Stimulated activated CD8-positive, alpha-beta memory T cell treated with anti-CD3 and anti-CD28 coated beads, Interleukin-4, amount 100 ng/mL, for 1 hour (primary cell): ENCODE measurements at places on chromosomes 3 and 15.

DNA sequence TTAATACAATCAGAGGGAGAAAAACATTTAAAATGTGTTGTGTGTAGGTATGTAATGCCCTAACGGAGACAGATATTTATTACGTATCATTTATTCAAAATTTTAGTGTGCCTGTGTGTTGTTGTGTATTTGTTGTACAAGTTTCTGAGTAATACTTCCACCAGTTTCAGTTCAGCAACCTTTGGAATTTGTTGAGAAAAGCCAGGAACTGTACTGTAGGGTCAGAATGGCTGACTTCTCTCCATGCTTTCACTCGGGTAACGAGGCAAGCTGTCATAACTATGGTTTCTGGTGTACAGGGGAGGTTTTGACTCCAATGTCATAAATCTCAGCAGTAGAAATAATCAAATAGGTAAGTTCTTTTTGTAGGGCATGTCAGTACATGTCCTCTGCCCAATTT is 23.8 kb upstream of the CNTN6 start:
- no peak for DNase-seq

DNA sequence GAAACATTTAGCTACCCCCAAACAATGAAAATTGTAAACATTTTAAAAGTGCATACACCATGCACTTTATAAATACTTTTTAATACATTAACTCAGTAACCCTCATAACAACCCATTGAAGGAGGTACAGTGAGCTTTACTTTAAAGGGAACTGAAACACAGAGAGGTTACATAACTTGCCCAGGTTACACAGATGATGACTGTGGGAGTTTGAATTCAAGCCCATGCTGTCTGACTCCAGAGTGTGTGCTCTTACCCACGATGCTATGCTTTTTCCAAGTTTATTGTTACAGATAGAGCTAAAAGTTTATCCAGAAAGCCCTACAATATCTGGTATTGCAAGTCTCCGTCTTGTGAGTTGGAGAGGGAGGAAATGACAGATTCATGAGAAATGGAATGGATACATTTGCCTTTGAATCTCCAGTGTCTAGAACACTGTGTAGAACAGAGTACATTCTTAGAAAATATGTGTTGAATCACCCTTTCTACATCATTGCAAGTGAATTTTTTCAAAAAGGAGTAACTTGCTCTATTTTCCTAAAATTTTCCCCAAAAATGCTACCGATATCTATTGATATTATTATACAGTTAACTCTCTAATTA is 428.3 kb downstream of the NAALADL2 start:
- no peak for DNase-seq

- no peak for DNase-seq
Measured at GRCh38 chr3:64184621-64185020, 40.6 kb downstream of the PRICKLE2 start.

GRCh38 chr3:115251509-115251908 is 104.4 kb upstream of the ZBTB20 start:
- no peak for DNase-seq

DNA sequence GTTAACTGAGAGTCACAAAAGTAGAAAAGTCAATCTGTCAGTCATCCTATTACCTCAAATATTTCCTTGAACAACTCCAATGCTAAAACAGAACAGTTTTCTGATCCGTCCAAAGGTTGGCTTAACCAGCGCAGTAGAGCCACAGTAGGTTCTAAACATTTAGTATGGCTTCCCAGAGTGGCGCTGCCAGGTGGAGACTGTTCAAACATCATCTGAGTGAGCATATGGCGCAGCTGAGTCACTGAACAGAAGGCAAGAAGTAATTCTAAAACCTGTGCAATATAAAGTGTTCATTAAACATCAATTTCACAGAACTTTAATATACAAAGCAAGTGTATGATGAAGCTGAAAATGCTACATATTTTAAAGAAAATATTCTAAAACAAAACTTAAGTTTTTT is 19.9 kb downstream of the CIP2A start:
- DNase-seq, result no peak

GRCh38 chr3:36697229-36698001 is 66.9 kb downstream of the DCLK3 start:
- no peak for DNase-seq

DNA sequence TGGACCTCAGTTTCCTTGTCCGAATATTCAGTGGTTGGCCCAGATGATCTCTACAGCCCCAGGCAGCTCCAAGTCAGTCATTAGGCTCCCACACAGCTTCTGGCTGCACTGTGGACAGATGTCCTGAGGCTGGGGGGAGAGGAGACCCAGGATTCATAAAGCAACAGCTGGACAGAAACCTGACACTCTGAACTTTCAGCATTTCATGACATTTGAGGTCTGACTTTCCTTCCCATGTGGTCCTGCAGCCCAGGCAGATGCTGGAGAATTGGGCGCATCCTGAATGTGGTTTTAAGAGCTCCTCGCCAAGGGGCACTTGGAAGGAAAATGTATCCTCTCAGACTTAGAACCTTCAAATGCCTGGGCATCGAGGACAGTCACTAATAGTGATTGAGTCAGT is 307.6 kb upstream of the LRRFIP2 start:
- no peak for DNase-seq

- no peak for DNase-seq
Measured at GRCh38 chr3:16402451-16402850, 111.0 kb downstream of the RFTN1 start.

DNA sequence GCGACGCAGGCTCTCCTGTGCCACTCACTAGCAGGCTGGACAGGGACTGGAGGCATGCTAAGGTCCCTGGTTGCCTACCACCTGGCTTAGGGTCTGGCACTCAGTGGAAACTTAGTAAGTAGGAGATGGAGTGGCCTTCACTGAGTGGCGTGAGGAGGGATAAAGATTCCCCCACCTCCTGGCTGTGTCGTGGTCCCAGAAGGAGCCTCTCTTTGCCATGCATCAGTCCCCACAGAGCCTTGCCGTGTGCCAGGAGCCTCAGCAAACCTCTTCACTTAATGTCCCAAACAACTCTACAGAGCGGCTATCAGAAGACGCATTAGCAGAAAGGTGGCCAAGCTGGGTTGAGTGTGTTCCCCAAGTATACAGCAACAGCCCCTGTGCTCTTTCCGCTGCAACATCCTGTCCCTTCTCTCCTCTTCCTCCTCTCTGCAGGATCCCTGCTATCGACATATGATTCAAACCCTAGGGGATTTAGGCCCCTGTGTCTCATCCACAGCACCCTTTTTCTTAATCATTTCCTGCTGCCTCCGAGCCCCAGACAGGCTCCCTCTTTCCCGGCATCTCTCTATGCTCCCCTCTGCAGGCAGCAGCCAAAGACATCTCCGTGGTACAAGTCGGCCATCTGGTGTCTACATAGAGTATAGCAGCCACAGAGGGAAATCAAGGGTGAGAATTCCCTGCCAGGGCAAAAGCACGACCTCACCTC is 66.7 kb downstream of the SLC6A1 start:
- DNase-seq, result no peak

GRCh38 chr3:50591196-50591741 is 20.3 kb downstream of the CISH start:
- no peak for DNase-seq

GRCh38 chr3:116394365-116394764 is 50.9 kb downstream of the LSAMP start:
- no peak for DNase-seq

GRCh38 chr3:99468918-99469317 is 169.5 kb upstream of the COL8A1 start:
- no peak for DNase-seq

DNA sequence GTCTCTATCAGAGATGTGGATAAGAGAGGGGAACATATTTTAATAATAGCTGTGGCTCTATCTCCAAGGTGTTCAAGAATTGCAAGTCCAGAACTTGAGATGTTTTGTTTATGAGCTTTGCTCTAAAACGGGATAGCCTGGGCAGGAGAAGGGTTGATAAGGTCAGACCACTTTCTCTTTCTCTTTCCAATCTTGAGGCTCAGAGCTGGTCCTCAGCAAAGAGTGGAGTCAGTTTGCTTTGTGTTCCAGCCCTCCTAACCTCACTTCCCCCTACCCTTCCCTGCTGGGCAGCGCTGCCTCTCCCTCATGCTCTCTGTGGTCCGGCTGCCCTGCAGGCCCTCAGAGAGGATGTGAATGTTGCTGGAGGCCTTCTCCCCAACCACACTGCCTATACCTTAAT is 13.8 kb downstream of the KLHL6 start:
- DNase-seq, result no peak

- no peak for DNase-seq
Measured at GRCh38 chr3:108940568-108941263, 13.0 kb downstream of the GUCA1C start.

DNA sequence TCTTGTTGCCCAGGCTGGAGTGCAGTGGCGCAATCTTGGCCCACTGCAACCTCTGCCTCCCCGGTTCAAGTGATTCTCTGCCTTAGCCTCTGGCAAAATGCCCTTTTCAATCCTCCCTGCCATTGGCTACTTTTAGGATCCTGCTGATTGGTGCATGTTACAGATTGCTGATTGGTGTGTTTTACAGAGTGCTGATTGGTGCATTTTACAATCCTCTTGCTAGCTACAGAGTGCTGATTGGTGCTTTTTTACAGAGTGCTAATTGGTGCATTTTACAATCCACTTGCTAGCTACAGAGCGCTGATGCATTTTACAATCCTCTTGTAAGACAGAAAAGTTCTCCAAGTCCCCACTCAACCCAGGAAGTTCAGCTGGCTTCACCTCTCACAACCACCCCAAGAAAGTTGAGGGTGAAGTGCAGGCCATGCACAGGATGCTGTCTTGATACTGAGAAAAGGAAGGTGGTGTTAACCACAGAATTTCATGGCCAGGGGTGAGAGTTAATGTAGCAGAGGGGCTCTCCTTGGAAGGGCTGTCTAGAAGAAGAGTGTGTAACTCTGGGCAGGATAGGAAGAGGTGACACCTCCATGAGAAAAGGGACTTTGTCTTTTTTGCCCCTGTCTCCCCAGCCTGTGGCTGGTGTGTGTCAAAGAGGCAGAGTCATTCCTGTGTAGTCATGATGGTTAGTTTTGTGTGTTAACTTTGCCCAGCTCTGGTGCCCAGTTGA is 145.9 kb downstream of the APBA2 start:
- no peak for DNase-seq

DNA sequence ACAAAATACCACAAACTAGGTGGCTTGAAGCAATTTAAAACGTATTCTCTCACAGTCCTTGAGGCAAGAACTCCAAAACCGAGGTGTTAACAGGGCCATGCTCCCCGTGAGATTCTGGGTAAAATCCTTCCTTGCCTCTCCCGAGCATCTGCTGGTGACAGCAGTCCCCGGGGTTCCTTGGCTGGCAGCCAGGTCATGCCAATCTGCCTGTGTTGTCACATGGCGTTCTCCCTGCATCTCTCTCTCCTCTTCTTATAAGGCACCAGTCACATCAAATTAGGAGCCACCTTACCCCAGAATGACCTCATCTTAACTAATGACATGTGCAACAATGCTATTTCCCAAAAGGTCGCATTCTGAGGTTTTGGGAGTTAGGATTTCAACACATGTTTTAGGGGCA is 26.3 kb upstream of the LRRN1 start:
- no peak for DNase-seq

DNA sequence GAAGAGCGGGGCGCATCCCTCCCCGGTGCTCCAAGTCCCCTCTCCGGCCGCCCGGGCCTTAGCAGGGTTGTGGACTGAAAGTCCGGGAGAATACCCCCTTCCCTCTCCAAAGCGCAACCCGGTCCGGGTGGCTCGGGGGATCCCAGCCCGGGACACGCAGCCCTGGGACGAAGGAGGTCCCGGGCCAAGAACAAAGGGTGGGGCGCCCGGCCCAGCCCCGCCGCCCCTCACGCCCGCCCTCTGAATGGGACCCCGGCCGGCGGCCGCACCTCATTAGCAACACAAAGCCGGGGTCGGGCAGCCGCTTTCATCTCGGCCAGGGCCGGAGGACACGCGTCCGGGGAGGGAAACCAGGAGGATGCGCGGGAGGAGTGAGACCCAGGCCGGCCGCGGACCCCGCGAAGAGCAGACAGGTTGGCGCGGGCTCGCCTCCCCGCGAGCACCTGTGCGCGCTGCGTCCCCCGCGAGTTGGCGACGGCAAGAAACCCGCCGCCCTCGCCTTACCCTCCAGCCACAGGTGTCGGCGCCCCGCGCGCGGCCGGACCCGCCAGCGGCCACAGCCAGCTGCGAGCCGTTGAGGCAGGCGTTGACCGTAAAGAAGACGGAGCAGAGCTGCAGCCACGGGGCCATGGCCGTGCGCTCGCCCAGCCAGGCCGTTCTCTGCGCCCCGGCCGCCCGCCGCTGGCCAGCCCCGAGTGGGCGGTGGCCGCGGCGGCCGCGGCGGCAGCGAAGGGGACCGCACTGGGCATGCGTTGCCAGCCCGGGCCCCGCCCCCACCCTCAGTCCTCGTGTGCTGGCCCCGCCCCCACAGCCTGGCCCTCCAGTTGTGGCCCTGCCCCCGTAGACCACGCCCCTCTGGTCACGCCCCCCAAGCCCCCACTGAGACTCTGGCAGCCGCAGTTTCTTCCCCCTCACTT is at the start of gene IL17RD:
Gene IL17RD, minus strand, starts transcription at position 697 of the 917 bp plus-strand sequence. Its CDS starts 67 bp downstream, at position 630.
- DNase-seq, result no peak

GRCh38 chr3:50950591-50950990 is 275.9 kb downstream of the DOCK3 start:
- DNase-seq, result no peak

- no peak for DNase-seq
Measured at GRCh38 chr3:15361494-15362214, 29.3 kb upstream of the SH3BP5 start.

DNA sequence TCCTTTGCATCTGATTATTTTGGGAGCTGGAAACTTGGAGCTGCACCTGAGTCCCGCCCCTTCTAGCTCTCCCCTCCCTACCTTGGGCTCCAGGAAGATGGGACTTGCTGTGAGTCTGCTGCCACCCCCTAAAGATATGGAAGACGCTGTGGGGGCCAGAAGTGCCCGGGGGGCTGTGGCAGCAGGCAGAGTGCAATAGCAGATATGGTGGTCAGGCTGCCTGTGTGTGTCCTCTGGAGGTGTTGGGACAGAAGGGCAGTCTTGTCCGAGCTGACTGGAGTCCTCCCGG is 485 bp downstream of the PAK6 start:
- DNase-seq, result no peak

GRCh38 chr3:71873093-71873611 is 88.2 kb upstream of the PROK2 start:
- DNase-seq, result no peak

DNA sequence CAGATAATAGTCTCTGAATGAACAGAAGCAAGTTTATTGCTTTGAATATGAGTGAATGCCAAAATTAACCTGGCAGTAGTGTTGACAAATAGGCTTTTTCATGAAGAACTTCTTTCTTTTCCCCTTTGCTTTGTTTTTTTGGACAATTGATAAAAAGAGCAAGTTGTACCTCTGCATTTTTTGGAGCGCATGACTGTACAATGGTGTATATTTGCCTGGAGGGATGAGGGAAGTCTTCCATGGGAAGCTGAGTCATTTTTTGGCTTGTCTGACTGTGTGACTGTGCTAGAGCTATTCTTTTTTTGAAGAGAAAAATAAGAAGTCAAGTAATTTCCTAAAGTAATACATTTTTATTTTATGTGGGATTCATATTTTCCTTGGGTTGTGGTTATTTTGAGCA is 186.9 kb downstream of the KLHL25 start:
- DNase-seq, result no peak
